ENCODE measurements at places on chromosomes 13 and 19.

DNA sequence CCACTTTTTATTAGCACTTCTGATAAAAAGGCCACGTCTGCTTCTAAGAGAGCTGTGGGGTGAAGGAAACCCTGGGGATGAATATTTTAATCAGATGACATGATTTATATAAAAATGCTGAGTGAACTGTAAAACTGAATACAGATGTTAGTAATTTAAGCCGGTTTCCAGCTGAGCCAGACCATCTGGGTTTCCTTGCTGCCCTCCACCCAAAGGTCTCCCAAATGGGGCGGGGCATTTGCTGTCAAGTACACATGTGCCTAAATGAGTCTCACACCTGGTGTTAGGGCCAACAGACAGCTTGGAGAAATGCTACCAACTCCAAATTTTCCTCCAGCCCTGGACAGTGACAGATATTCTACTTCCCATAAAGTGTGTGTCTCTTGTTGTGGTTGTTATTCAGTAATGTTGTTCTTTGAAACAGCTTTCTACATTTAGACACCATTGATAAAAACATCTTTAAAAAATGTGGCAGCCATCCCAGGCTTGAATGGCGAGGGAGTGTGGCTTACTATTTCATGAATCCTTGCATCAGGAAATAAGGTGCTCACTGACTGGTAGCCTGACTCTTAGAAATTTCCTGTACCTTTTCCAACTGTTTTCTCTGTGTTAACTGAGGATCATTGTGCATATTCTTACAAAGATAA is 350.4 kb downstream of the MTUS2 start:
- no peak for DNase-seq

GRCh38 chr13:53137779-53138178 is 109.2 kb downstream of the OLFM4 start:
- DNase-seq, result no peak

GRCh38 chr13:59542303-59542702 is 621.4 kb downstream of the DIAPH3 start:
- DNase-seq, result no peak

- DNase-seq, result no peak
Observed at GRCh38 chr13:42996584-42996983, 4.5 kb upstream of the EPSTI1 start.

- no peak for DNase-seq
Observed at GRCh38 chr19:11164879-11165406, 9.4 kb upstream of the SPC24 start.

Measured in stimulated activated CD8-positive, alpha-beta memory T cell treated with anti-CD3 and anti-CD28 coated beads, Interleukin-15, amount 100 ng/mL, for 4 hours (primary cell).